ENCODE measurements at places on chromosomes 11 and 22.

DNA sequence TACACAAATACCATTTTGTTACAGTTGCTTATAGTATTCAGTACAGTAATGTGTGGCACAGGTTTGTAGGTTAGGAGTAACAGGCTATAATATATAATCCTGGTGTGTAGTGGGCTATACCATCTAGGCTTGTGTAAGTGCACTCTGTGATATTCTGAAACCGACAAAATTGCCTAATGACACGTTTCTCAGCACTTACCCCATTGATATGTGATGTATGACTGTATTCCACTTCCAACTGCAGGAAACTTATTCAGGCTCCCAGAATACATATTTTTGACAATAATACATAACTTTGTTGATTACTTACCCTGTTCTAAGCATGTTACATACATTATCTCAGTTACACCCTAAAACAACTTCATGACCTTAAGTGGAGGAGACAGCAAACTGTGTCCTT is 5.1 kb upstream of the PICALM start:
- no peak for DNase-seq

- DNase-seq, result peak; percentile 91
These were observed 57.6 kb downstream of the FBXO7 start for GRCh38 chr22:32531931-32532819.

- DNase-seq, result no peak
These were observed 339.7 kb downstream of the BRD1 start for GRCh38 chr22:49487950-49488349.

DNA sequence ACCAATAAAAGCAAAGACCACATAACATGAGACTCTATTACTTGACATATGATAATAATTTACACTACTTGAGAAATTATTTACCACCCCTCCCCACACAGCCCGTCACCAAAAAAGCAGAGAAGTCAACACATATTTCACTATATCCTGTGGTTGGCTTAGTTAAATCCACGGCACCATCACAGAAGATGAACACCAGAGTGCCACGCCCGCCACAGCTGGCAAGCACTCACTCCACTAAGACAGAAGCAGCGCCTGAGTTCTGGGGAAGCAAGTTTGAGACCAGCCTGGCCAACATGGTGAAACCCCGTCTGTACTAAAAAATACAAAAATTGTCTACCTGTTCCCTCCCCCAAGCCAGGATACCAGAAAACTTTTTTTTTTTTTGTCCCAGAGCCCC is 53.1 kb downstream of the PACSIN2 start:
- DNase-seq, result no peak

DNA sequence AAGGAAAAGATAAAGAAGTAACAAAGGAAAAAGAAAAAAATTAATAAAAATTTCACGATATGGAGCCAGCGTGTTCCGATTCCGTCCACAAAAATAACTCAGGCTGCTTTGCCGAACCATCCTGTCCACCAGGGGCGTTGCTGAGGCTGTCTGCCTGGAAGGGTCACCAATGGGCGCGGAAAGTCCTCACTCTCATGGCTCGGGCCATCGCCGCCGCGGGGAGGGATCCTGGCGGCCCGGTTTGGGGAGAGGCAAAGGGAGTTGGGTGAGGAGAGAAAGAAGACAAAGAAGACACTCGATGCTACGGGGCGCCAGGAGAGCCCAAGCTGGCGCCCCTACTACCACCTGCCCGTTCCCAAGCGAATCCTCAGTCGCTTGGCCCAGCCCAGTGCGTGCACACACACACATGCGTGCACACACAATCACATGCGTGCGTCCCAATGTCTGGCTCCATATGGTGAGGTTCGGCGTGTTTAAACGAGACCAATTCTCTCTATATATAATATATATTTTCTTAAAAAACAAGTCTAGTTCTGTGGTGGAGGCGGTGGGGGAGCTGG is 5.6 kb upstream of the PYGM start:
- DNase-seq, result no peak

GRCh38 chr22:28942333-28942732 is 59.0 kb downstream of the ZNRF3 start:
- no peak for DNase-seq

DNA sequence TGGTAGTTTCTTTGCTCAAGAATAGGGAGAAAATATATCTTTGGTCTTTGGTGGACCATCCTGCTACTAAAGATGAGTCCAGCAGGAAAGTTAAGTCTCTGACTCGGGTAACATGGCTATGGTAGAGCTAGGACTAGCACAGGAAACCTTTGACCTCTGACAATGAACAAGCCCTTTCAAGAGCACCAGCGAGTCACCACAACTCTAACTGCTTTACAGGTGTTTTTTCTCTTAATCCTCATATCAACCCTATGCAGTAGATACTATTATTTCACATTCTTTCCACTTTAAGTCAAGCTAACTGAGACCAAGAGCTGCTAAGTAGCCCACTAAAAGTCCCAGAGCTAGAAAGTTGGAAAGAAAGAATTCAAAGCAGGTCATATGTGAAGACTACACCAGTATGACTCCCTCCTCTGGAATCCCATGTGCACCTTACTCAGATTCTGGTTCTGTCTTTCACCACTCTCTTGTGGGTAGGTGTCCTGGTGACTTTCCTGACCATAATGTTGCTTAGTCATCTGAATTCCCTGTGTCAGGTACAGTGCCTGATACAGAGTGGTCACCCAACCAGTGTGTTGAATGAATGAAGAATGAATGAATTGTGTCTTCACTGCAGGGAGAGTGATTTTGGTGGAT is 53.8 kb upstream of the ME3 start:
- no peak for DNase-seq

DNA sequence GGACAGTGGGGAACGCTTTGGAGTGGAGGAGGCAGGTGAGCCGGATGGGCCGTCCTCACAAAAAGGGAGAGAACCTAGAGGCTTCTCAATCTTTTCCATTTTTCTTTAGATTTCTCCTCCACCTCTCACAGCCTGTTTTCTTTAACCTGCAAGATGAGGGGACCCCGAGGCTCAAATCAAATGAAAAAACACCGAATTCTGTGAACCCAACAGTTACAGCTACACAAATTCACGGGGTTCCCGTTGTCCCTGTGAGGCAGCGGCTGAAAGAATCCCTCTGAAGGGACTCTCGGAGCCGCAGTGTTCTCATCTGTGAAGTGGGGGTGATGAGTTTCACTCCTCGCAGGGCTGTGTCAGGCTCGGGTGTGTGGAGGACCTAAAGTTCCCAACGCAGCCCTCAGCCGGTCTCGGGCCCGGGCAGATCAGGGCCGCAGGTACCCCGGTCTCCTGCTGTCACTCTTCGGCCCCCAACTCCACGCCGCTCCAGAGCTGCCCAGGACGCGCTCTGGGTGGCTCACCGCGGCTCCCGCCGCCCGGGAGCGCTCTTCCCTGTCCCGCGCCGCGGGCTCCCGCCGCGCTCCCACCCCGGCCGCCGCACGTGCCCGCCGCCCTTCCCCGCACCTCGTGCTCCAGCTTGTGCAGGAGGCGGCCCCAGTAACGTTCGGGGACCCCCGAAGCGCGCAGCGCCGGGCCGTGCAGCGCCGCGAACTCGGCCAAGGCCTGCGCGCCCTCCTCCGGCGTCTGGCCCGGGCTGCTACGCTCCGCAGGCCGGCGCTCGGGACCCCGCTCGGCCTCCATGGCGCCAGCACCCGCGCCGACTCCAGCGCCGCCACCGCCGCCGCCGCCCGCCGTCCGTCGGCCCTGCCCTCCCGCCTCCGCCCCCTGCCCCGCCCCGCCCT is at the start of gene TTLL12:
TSS of gene TTLL12 (minus strand) at position 863 of the 899 bp plus-strand sequence. CDS start at position 798, 65 bp downstream.
- DNase-seq, result no peak

DNA sequence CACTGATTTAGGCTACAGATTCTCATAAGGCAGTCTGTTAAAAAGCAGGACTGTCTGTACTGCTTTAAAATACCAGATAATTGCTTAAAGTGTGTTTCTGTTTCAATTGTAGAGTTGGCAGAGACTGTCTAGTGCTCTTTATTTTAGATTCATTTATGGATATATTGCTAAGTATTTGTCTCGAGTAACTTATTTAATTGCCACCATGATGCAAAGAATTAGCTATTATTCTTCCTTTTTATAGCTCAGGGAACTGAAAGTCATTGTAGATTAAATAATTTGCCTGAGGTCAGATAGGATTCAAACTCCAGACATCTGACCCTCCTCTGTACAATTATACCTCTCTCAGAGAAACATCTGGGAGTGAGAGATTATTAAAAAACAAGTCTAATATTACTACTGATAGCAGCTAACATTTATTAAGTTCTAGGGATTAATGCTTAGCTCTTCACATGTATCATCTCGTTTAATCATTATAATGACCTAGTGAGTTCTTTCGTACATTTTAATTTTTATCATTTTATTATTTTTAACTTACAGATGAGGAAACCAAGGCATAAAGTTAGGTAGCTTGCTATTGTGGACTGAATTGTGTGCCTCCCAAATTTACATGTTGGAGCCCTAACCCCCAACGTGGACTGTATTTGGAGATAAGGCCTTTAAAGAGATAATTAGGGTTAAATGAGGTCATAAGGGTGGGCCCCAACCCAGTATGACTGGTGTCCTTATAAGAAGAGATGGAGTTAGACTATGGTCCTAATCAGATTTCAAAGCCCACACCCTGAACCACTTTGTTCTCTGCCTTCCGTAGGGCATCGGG is 19.7 kb upstream of the RAG2 start:
- no peak for DNase-seq

DNA sequence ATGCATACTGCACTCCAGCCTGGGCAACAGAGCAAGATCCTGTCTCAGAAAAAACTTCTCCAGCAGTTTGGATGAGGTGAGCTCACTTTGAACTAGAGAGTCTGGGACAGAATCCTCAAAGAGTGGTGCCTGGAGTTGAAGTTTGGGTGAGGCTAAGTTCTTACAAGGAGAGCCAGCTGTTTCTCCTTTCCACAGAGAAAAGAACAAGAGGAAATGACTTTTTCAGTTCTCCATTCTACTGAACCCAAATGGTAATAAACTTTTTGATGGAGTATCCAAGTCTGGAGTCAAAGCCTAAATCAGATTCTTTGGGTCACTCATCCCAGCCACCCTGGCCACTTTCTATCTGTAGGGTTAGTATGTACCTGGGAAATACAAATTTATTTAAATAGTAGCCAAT is 102.7 kb downstream of the TRAF6 start:
- DNase-seq, result no peak

GRCh38 chr22:29391546-29391945 is 3.2 kb upstream of the AP1B1 start:
- DNase-seq, result no peak

DNA sequence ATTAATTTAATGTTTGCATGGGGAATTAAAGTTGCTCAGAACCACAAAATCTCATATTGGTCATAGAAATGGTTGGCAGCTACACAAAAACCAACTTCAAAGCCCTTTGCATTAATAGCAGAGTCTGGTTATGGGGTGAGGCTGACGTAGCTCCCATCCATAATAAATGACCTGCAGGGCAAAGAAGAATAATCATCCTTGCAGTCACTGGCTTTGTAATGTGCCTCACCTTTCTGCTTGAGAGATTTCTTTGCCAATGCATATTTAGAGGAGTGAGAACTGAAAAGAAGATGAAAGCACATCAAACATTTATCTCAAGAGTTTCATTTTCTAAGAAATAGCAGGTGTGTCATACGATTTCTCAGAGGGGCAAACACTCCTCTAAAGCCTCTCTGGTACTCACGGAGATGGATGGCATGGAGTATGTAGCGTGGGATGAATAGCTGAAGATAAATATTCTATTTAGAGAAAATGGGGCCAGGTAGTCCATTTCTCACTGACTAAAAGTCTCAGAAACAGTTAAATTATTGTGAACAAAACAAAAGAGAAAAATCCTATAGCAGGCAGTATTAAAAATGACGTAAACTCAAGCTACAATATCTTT is 1491.9 kb downstream of the FAM181B start:
- DNase-seq, result no peak

DNA sequence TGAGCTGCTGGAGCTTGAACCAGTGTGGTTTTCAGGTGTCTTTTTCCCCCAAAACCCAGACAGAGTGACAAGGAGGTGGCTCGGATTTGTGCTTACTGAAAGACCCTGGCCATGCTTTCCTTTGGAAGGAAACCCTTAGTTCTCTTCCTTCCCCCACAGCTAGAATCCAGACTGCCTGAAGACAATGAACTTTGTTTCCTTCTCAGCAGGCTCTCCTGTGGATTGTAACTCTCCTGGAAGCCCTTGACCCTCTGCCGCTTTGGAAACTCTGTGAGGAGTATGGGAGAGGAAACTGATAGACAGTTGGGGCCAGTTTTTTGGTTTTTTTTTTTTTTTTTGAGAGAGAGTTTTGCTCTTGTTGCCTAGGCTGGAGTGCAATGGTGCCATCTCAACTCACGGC is 62.1 kb upstream of the SESN3 start:
- DNase-seq, result no peak

GRCh38 chr11:82458761-82459160 is 274.9 kb downstream of the FAM181B start:
- DNase-seq, result no peak

- DNase-seq, result no peak
These were observed 47.7 kb downstream of the DKK3 start for GRCh38 chr11:11960687-11961086.

DNA sequence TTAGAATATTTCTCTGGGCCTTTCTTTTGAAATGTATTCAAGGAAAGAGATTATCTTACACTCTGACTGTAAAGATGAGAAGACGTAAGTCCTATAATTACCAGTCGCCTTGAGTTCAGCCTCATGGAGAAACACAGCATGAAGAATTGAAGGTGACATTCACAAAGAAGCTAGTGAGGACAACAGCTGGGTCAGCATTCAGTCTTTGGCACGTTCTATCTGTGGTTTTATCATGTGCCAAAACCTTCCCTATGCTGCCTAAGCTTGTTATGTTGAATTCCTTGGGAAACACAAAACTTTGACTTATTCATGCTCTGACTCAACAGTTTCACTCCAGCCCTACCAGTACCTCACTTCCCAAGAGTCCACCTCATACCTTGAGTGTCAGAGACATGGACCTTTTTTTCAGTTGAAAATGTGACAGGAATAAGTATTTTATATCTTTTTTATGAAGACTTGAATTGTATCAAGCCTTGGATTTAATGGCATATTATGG is 198.8 kb upstream of the KIRREL3 start:
- no peak for DNase-seq

DNA sequence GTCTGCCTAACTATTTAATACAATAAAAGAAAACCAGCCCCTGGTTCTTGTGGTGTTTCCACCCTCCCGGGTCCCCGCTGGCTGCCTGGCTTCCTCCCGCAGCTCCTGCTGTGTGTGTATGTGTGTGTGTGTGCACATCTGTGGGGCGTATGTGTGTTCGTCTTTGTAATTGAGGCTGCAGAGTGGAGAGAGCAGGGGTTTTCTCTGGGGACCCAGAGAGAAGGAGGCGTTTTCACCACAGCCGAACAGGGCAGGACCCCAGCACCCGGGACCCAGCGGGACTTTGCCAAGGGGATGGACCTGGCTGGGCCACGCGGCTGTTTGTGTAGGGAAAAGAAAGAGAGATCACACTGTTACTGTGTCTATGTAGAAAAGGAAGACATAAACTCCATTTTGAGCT is 42.7 kb downstream of the IGLL1 start:
- no peak for DNase-seq

- DNase-seq, result peak; percentile 4
These were observed 53.3 kb upstream of the PTPN5 start for GRCh38 chr11:18844753-18845367.

- DNase-seq, result no peak
These were observed 20.5 kb downstream of the LRRC55 start for GRCh38 chr11:57202281-57202680.

GRCh38 chr22:41383085-41383484 is 1.3 kb downstream of the TEF start:
- DNase-seq, result no peak

- DNase-seq, result no peak
These were observed 29.9 kb downstream of the SHANK2 start for GRCh38 chr11:71222318-71223080.

GRCh38 chr11:2293984-2294925 is 7.5 kb downstream of the C11orf21 start:
- DNase-seq, result no peak
